ENCODE measurements at places on chromosomes 7 and 10.

DNA sequence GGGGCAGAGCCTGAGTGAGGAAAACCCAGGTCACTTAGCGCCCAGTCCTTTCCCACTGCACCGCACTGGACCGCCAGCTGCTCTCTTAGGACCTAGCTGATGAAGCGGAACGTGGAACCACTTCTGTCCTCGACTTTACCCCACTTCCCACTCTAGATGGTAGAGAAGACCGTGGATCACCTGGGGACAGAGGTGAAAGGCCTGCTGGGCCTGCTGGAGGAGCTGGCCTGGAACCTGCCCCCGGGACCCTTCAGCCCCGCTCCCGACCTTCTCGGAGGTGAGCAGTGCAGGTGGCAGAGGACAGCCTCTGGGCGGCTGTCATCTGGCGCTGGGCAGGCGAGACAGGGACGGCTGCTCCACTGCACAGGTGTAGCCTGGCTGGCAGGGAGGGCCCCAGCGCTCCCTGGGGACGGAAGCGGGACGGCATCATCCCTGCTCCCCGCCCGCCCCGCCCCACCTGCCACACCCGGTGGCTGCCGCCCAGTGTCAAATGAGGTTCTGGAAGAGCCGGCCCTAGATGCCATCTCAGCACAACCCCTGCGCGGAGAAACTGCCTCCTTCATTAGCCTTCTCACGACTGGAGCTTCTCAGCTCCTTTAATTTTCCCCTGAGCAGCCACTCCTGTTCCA, 11.7 kb downstream of the PLAC9 start:
- DNase-seq = no peak

- no peak for DNase-seq
Measured at GRCh38 chr7:39509436-39509835, 56.8 kb upstream of the YAE1 start.

DNA sequence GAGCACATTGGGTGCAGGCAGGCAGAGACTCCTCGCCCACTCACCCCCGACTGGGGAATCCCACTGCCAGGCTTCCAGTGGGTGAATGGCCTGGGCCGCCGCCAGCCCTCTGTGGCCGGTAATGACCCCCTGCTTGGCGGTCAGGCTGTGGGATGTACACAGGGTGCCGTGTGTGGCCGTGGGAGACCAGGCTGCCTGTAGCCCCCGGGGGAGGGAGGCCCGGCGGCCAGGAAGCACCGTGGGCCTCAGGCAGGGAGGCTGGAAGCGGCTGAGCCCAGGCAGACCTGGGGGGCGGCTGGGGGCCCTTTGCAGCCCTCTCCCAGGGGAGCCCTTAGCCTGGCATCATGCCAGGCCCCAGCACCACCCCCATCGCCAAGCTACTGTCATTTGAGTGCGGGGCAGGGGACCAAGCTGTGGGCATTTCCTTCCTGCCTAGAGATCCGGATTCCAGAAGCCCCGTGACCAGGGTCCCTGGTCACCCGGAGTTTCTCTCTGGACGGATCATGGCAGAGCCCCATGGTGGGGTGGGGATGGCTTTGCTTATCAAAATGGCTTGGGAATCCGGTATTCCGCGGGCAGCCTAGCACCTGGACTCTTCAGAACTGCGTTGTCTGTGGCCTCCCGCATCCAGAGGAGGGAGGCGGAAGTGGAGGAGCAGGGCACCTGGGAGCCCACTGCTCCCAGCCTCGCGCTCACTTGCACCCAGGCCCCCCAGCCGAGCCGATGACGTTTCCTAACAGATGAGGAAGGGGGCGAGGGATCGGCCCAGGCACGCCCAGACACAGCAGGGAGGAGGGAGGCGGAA, 1.1 kb downstream of the TTYH3 start:
- no peak for DNase-seq

GRCh38 chr7:121307021-121307574, 21.7 kb upstream of the WNT16 start:
- no peak for DNase-seq

DNA sequence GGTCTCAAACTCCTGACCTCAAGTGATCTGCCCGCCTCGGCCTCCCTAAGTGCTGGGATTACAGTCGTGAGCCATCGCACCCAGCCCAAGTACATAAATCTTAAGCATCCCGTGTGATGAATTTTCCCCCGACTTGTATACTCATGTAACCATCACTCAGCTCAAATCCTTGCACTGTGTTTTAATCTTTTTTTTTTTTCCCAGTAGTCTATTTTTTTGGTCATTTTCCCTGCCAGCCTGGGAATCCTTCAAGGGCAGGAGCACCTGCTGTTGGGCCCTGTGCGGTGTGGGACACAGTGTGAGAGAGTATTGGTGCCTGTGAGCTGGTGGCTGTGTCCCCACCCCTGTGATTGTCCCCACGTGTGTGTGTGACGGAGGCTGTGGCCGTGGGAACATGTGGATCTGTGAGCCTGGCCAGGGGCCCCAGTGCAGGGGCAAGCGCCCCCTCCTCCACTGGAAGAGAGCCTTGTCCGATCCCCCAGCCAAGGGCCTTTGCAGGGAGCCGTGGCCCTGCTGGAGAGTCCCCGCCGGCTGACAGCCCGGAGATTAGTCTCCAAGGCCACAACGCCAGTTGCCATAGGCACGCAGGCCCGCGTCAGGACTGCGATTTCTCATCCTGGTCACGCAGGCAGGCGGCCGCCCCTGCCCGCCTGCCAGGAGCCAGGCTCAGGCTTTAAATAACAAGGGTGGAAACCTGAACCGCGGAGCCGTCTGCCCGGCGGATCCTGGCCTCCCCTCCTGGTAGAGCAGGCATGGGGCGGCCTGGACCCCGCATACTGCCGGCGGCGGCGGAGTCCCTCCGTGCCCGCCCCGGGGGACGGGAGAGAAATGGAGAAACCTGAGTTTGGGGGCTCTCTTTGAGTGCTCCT, 26.5 kb downstream of the GTF2IRD1 start:
- no peak for DNase-seq

DNA sequence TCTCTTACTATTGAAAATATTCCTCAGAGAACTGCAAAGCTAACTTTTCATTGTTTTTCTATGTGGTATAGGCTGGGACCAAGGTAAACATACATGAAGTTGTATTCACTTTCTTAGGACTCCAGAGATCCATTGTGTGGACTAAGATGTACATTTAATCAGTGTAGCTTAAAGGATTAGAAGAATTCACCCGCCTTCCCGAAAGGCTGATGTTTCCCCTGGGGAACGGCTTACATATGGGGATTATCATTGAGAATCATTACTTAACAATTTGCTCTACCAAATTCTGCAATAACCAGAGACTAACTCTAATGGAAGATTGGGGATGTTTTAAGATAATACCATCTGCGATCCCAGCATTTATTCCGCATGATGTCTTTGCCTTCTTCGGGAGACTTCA, 257.1 kb upstream of the KIAA1217 start:
- no peak for DNase-seq

DNA sequence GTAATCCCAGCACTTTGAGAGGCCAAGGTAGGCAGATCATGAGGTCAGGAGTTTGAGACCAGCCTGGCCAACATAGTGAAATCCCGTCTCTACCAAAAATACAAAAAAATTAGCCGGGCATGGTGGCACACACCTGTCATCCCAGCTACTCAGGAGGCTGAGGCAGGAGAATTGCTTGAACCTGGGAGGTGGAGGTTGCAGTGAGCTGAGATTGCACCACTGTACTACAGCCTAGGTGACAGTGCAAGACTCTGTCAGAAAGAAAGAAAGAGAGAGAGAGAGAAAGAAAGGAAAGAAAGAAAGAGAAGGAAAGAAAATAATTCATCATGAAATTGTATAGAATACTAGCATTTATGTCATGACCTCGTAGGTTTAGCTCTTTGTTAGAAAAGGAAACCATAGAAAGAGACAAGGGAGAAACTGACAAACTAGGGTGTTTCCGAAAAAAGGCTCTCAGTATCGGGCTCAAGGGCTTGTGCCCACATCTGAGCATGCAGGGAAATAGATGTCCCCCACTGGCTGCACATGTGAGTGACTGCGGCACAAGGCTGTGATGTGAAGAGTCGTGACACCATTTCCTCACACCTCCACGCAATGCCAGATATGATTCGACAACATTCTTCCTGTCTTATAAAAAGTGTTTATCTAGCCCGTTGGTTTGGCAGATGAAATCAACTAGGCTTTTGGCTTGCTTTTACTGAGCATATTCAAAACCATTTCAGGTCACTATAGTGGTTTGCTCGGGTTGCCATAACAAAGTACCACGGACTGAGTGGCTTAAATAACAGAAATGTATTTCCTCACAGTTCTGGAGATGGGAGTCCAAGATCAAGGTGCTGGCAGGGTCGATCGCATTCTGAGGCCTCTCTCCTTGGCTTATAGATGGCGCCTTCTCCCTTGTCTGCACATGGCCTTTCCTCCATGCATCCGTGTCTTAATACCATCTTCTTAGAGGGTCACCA, 2.0 kb downstream of the SRGN start:
- no peak for DNase-seq

DNA sequence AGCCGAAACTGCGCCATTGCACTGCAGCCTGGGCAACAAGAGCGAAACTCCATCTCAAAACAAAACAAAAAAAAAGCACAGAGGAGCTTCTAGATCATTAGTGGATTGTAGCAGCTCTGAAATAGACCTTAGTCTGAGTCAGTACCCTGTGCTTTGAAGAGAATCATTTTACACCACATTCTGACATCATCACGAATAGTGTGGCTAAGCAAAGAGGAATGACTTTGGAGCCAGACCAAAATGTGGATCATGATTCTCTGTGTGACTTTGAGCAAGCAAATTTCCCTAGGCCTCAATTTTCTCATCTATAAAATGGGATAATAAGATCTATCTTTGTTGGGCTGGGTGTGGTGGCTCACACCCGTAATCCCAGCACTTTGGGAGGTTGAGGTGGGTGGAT, 618.9 kb downstream of the CALN1 start:
- no peak for DNase-seq

DNA sequence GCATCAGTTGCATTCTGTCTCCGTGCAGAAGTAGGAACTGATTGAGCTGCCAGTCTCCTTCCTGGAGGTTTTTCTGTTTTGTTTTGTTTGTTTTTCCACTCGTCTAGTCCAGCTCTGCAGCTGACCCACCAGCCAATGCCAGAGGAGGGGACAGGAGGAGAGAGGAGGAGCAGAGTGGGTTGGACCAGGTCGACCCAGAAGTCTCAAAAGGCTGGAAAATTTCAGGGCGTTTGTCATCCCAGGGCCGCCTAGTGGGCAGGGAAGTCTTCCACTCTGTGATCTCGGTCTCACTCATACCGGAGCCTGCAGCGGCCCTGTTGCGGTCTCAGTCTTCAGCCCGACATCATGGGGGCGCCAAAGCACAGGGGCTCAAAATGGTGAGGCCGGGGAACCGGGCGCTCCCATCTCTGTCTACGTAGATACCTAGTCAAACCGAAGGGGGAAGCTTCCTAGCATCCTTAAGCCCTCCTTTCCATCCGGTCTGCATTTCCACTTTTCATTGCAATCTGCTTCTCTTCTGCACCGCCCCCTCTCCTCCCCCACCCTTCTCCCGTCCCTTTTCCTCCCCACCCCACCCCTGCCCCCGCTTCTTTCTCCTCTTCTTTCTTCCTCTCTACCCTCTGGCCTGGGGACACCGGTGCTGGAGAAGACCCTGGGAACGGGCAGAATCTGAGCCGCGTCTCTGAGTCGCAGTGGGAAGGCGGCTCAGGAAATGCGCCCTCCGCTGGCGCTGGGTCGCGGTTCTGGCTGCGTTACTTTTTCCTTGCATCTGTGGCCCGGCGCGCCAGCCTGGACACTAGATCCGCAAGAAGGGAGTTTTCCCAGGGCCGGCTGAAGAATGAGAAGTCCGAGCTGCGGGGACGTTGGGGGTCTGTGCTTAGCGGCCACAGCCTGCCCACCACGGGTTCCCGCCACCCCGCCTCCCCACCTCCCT, 16.2 kb upstream of the PAX2 start:
- DNase-seq = peak; percentile 70

- no peak for DNase-seq
Measured at GRCh38 chr10:88920986-88921593, 31.5 kb downstream of the ACTA2 start.

DNA sequence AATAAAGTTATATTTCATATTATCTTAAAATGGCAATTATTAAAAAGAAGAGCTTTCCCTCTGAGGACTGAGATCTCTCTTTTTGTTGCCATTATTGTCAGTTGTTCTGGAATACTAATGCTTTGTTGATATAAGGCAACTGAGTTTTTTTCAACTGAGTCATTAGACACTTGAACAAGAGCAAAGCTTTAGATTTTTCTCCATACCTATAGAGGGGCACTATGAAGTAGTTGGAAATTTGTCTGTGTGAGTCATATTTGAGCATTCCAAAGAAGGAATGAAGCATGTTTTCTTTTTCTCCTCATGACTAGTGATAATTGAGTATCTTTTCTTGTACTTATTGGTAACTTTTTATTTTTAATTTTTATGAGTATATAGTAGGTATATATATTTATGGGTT, 24.5 kb downstream of the RPA3 start:
- no peak for DNase-seq

DNA sequence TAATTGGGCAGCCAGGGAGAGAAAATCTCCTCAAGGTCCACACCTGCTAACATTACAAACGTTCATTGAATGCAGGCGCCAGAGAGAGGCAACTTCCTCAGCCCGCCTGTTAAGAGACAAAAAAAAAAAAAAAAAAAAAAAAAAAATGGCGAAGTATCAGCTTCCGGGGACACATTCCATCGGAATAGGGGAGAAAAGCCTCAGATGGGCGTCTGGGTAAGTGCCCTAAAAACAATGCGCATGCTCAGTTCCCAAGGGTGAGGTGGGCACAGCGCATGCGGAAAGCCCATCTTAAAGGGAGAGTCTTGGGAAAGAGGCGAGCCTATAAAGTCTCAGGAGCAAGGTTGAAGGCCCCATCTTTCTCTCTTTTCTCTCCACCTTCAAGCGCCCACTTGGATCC, 1139.7 kb upstream of the CELF2 start:
- DNase-seq = no peak

GRCh38 chr10:131570716-131571307, 259.3 kb upstream of the TCERG1L start:
- DNase-seq = no peak

DNA sequence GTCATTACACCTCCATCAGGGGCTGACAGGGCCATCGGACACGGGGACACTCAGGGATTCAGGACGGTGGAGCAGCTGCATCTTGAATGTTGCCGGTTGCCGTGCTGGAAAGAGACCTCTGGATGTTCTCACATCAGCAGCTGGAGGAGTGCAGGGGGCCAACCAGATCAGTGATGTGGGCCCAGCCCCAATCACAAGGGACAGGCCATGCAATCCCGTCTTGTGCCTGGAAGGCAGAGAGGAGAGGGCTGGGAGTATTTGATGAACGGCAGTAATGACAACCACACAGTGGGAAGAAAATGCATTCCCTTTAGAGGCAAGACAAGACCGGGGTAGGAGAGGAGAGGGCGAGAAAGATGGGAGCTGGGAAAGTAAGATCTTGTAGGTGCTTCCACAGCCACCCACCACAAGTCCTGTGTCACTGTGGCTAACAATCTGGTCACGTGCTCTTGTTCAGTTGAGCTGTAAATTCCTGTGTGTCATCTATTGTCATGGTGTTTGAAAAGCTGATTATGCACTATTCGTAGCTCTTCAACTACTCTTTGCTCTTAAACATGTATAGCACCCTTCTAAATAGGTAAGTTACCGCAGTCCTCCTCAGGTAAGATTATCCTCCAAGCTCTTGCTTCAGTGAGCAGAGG, 85.9 kb upstream of the LEP start:
- no peak for DNase-seq

All from NCI-H1930 (cell line).